ENCODE measurements at places on chromosomes 3 and 15.
A peak's percentile ranks its signal among the peaks of the same experiment; 100 is the strongest.

GRCh38 chr15:78075490-78076230 lies 1.9 kb downstream of the TBC1D2B start:
- DNase-seq = no peak

DNA sequence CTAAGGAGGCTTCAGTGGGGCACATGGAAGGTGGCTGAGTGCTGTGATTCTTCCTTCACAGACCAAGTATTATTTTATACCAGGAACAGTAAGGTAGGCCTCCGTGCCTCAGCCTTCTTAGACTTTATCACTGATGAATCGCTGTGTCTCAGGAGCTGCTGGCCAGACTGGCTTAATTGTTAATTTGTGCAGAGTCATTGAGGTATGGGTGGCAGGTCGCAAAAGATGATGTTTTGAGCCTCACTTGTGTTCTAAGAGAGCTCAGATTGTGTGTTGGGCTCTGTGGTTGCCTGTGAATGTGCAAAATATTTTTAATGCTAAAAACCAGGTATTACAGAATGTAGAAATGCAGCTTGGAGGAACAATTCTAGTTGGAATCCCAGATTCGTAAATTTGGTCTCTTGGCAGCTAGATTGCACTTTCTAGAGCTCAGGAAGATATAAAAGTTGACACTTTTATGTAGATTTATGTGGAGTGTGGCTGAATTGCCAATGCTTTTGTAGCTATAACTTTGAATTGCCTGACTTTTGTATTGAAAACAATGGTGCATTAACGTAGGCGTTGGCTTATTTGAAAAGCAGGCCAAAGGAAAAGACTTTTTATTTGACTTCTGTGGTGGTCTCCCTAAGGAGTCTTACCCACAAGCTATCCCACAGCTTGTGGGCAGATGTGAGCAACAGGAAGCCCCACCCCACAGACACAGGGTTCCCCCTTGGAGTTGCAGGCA lies 53.4 kb downstream of the LARS2 start:
- no peak for DNase-seq

DNA sequence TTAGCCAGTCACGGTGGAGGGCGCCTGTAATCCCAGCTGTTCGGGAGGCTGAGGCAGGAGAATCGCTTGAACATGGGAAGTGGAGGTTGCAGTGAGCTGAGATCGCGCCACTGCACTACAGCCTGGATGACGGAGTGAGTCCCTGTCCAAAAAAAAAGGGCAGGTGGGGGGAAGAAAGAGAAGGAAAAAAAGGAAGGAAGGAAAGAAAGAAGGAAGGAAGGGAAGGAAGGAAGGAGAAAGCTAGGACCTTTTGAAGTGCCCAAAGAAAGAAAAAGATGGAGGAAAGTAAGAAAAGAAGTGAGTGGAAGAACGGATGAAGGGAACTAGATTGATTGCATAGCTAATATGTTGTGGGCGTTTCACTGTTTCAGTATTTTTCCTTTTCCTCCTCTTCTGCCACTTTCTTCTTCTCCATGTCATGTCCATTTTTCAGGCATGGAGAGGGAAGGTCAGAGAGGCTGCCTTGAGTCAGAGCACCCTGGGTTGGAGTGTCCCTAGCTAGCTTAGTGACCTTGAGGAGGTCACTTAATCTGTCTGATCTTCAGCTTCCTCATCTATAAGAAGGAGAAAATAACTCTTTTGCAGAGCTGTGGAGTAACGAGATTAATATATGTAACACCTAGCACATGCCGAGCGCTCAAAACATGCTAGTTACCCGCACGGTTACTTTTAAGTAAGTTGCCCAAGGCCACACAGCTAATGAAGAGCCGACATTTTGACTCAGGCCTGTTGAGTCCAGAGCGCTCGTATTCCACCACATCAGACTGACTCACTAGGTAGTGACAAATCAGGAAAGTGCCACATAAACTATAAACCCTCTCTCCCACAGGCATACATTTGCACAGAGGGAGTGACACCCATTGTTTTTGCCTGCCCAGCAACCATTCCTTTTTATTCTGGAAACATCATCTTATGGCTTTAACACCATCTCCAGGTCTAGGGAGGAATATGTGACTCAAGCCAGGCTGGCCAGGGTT lies 42.2 kb downstream of the BHLHE40 start:
- DNase-seq = no peak

DNA sequence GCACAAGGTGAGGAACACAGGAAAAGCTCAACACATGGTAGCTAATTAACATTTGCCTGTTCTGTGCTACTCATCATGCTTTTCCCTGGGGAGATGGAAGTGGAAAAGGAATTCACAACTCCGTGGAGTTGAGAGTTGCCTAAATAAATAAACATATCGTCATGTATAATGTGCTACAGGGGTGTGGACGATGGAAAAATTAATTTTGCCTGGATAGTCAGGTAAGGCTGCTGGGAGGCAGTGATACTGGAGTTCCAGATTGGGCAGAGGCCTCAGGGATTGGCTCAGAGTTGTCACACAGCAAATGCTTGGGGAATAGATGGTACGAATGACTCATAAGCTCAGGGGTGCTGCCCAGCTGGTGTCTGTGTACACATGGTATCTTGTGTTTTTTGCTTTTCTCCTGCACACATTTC lies 3.1 kb upstream of the ABHD6 start:
- no peak for DNase-seq

GRCh38 chr3:177058648-177059047 lies 138.6 kb downstream of the TBL1XR1 start:
- no peak for DNase-seq

- DNase-seq = no peak
These were observed 44.0 kb downstream of the PHLDB2 start for GRCh38 chr3:111903067-111903511.

DNA sequence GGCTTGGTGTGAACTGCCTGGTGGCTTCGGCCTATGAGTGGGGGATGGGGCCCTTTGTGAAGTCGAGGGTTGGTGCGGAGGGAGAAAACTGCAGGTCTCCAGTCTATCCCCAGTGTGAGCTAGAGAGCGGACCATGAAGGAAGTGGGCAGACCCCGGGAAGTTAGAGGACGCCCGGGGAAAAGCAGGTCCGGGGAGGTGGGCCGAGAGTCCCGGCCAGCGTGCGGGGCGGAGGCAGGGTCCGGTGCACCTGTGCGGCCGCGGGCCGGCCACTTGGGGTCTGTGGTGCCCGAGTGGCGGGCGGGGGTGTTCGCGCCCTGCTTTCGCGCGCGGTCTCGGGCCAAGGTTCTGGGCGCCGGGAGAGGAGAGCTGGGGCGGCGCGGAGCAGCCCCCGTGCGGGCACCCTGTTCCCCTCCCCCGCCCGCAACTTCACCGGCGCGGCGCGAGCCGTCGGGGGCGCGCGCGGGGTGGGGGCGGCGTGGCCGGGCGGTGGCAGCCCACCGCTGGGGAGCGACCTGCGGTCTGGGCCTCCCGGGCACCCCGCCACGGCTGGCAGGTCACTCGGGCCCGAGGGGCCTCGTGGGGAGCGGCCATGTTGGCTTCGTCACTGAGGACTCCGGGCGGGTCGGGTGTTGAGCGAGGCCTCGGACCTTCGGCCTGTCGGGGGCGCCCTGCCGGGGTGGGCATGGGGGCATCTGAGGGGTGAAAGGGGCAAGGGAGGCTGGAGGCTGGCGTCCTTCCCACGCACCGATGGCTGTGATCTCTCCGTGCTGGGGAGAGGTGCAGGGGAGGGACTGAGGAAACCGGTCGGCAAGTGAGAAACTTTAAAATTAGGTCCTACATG lies 4.8 kb downstream of the UBE2E1 start:
- DNase-seq = peak; percentile 28

GRCh38 chr3:126464494-126464893 lies 11.2 kb downstream of the ZXDC start:
- no peak for DNase-seq

GRCh38 chr3:144810160-144810559 lies 838.5 kb downstream of the DIPK2A start:
- no peak for DNase-seq

GRCh38 chr3:108062051-108062450 lies 28.8 kb downstream of the CD47 start:
- DNase-seq = no peak

DNA sequence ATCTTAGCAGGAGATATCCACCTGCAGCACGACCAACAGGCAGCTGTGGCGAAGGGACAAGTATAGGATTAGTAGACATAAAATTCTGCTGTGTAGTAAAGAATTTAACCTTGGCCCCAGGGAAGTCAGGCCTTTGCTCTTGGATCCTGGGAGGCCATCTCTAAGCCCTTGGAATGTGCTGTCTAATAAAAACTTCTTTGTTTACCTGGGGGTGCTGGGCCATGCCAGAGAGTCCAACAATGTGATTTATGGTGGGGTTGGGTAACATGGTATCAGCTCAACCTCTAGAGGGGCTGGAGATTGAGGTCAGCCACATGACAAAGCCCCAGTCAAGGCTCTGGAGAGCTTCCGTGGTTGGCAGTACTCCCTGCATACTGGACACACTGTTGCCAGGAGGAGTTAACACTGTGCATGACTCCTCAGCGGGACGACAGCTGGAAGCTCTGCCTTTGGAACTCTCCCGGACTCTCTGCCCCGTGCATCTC lies 52.4 kb downstream of the HEG1 start:
- no peak for DNase-seq

GRCh38 chr15:82587805-82588204 lies 47.5 kb upstream of the RPS17 start:
- no peak for DNase-seq

DNA sequence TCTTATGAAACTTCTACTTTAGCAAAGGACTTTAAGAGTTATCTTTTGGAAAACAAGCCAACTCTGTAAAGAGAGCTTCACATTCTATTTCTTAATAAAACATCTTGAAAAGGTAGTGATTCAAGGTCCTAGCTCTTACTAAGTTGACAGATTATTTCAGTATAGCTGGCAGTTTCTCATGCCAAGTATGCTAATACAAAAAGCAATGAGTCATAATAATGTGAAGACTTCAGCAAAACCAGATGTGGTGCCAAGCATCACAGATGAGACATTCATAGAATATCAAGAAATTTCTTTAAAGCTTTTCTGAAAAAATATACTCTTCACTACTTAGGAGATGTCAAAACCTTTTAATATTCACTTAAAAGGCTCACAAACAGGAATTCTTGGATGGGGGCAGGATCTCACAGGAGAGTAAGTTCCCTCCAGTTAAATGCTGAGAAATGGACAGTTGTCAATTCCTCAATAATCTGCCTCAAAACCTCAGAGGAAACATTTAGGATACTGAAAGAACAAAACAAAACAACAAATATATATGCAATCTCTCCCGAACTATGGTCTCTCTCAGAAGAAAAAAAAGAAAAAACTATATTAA lies 45.6 kb downstream of the DCBLD2 start:
- DNase-seq = no peak

- DNase-seq = no peak
These were observed 57.5 kb upstream of the TRPM1 start for GRCh38 chr15:31158858-31159569.

DNA sequence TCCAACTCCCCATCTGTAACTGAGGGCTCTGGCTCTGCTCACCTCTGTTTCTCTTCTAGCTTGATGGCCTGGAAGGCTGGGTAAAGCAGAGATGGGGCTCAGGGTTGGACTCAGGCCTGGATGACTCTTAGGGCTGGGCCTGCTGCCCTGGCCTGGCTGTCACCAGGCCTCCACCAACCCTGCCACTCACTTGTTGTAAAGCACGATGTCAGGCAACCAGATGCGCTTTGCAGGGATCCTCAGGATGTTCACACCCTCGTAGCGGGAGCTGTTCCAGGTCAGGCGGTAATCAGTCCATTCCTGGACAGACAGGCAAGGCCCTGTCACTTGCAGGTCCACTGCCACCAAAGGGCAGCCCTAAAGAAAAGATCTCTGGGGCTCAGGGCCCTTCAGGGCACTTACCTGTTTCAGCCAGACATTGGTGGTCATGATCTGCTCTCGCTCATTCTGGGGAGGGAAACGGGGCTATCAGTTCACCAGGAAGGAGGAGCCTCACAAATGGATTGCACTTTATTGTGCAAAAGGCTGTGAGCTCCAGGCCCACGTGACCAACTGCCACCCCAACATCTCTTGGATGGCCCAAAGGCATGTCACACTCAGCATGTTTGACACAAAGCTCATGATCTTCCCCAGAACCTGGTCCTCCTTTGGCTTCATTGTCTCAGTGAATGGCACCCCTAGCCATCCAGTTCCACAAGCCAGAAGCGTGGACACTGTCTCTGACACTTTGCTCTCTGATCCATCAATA lies 9.9 kb downstream of the CHRNB4 start:
- no peak for DNase-seq

DNA sequence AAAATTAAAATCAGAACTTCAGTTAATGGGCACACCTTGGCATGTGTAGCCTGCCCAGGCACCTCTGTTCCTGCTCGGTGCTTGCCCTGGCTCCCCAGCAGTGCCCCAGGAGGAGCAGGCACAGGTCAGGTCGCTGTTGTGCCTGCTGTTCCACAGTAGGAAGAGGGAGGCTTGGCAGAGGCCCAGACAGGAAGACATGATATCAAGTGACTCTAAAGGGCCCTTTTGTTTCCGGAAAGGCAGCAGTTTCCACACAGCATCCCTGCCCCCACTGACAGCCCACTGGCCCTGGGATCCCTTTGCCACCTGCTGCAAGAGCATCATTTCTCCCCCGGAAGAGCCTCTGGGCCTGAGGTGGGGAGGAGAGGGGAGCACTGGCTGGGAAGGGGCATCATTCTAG lies 40.5 kb upstream of the HES1 start:
- no peak for DNase-seq

- DNase-seq = no peak
These were observed 69.6 kb upstream of the RASGRF1 start for GRCh38 chr15:79160211-79160610.

DNA sequence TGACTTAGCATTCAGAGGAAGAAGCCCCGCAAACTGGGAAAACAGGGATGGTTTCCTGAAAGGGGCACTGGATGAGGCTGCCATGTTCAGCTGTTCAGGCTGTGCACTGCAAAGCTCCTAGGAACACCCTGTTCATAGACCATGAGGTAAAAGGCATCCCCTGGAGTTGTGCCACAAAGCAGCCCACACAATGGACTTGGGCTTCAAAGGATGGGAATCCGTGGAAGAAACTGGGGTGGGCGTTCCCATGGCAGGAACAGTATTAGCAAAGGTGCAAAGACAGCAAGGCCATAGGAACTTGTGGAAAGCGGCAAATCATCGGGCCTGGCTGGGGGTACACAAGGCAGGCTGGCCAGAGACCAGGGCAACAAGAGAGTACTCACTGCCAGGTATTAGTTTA lies 8.9 kb downstream of the OXTR start:
- no peak for DNase-seq

GRCh38 chr15:72057548-72058091 lies 60.3 kb downstream of the MYO9A start:
- no peak for DNase-seq

- no peak for DNase-seq
These were observed 44.0 kb downstream of the ZBTB38 start for GRCh38 chr3:141412087-141412935.

- DNase-seq = no peak
These were observed 24.0 kb downstream of the ABI3BP start for GRCh38 chr3:100968932-100969906.

GRCh38 chr15:76447728-76448441 lies 111.3 kb downstream of the ISL2 start:
- DNase-seq = no peak

All from activated T-helper 9 cell treated with anti-CD3 and anti-CD28 coated beads, Interleukin-2, amount 50 U/mL, for 16 hours (primary cell).